ENCODE measurements at places on chromosomes 3 and 15.
A peak's percentile ranks its signal among the peaks of the same experiment; 100 is the strongest.

- DNase-seq = no peak
Observed at GRCh38 chr3:116148881-116149851, 296.1 kb downstream of the LSAMP start.

- no peak for DNase-seq
Observed at GRCh38 chr3:132499071-132499470, 81.8 kb downstream of the DNAJC13 start.

DNA sequence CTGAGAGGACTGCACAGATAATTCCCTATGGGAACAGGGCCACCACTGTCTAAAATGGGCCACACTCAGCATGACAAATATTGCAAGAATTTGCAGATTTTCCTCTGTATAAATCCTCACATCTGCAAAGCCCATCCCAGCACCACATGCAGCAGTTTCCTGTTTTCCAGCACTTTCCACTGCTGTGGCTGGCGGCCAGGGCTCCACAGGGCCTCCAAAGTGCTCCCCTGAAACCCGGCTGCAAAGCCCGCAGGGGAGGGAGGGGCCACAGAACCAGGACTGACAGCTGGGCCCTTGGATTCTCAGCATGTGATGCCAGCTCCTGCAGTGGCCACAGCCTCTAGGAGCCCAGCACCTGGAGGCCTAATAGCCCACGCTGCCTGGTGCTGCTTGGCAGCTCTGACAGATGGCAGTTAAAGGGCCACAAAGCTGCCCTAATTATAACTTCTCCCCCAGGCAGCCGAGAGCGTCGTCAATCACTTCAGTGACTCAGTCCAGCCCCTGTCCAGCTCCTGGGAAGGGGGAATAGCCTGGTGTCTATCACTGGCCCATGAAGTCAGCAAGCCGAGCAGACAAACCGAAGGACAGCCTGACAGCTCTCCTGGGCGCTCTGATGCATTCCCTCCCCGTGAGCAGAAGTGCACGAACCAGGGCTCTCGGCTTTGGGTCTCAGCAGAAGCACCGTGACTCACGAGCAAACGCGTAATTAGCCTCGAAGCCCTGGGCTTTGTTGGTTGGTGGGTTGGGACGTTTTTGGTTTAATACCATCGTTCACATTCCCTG, 4.7 kb downstream of the LRRC15 start:
- DNase-seq = peak; percentile 53

DNA sequence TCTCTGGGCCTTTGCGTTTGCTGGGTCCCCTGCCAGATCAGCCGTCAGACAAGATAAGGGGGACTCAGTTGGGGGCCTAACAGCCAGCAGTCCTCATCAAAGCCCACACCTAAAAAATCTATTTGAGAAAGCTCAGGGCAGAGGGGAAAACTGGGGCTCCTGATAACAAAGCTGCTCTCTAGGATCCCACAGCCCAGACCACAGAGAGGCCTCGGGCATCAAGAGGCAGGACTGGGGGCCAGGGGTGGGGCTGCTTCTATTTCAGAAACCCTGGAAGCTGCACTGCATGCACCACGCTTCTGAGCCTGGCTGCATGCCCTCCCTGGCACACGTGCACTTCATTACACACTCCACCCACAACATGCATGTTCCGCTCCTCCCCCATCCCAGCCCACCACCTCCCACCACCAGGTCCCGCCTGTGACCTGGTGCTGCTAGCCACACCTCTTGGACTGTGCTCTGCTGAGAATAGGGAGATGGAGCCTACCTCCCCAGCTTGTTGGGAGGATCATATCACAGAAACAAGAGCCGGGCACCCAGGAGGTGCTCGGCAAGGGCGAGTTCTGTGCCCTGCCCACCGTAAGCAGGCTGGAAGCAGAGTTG, 26.6 kb downstream of the FBLN2 start:
- no peak for DNase-seq

- DNase-seq = no peak
Observed at GRCh38 chr3:151084893-151085226, 604 bp upstream of the MED12L start.

DNA sequence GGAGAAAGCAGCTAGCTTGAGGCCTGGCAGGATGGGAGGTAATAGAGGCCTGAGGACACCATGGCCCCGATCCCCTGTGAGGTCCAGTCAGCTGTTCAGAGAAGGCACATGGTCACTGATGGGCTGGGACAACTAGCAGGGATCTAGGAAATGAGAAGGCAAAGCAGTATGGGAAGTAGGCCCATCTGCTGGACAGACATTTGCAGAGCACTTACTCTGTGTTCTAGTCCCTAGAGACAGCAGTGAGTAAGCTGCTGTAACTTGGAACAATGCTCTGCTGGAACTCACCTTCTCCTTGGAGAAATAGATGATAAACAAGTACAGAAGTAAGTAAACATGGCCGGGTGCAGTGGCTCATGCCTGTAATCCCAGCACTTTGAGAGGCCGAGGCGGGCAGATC, 7.1 kb downstream of the ECE2 start:
- DNase-seq = no peak

DNA sequence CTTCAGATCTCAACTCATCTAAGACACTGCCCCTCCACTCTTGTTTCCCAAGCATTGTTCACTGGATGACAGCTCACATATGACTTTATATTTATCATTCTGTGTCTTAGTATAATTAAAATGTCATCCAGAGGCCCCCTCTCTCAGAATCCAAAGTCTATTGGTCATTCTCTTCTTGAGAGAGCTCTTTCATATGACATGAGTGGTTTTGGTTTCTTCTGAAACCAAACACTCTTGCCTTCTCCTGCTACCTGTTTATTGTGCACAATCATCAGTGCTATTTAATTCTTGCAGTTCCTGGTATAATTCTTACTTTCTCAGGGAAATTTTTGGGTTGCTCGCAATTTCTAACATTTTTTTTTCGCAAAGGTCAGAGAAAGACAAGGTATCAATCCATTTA, 249.5 kb downstream of the IL5RA start:
- DNase-seq = no peak

DNA sequence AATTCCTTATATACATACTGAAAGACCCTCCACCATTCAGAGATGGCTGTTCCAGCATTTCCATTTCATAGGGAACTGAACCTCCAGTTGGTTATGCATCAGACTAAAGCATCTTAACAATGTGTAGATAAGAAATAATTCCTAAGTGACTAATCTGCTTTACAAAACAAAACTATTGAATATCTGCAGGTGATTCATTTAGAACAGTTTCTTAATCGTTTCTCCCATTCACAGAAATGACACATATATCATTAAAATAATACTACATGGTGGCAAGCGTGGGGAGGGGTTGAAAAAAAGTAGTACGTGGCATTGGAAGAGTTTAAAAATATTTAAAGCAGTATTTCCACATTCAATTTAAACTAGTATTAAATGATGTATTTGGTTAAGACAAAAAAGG, 19.5 kb downstream of the COPS2 start:
- no peak for DNase-seq

GRCh38 chr15:48449734-48450133, 118.5 kb downstream of the DUT start:
- DNase-seq = no peak

DNA sequence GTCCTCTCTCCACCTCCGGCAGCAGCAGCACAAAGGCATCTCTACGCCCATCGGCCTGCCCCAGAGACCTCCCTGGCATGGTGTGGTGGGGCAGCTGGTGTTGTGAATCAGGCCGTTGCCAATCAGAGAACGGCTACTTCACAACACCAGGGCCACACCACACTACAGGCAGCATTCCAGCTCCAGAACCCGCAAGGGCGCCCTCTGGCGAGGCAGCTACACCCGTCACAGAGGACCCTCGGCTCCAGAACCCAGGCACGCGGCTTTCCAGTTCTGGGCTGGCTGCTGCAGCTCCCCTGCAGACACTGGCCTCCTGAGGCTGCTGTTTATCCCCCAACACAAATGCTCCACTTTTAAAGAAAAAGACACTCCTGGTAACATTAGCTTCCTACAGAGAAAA, 127.5 kb upstream of the TOPAZ1 start:
- DNase-seq = no peak

- no peak for DNase-seq
Observed at GRCh38 chr3:52246728-52247408, 1.3 kb downstream of the PPM1M start.

DNA sequence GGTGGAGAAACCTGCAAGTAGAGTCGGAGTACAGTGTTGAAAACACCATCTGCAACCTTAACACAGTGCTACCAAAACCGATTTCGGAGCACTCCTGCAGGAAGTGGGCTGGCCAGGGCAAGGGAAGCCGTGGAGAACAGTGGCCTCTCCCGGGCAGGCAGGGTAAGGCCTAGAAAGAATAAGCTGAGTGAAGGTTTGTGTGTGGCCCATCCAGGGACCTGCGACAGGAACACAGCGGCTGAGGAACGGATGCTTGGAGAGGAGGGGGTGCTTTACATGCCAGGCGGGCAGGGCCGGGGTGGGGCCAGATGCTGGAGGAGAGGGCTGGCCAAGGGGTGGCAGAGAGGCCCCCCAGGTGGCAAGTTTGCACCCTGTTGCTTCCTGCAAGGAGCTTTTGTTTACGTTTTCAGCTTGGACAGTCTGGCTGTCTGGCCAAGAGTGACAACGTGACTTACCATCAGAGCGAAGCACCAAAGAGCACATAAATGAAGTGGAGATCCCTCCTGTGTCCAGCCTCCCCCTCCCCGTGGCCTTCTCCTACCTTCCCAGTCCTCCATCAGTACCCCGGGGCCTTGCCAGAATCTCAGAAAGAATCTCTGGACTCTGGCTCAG, 156.5 kb downstream of the PGPEP1L start:
- DNase-seq = no peak

DNA sequence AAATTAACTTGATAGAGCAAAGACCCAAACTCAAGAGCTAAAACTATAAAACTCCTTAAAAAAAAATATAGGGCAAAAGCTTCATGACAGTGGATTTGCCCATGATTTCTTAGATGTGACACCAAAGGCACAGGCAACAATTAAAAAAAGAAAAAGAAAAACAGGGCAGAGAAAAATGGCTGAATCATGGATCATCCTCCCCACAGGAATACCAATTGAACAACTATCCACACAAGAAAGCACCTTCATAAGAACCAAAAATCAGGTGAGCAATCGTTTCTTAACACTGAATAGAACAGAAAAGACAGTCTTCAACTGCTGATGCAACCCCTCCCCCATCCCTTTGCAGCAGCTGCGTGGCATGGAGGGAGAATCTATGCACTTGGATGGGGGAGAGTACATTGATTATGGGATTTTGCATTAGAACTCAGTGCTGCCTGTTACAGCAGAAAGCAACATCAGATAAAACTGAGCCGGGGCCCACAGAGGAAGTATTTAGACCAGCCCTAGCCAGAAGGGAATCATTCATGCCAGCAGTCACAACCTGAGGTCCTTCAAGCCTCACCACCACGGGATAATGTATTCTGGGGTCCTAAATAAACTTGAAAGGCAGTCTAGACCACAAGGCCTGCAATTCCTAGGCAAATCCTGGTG, 15.7 kb downstream of the C3orf33 start:
- no peak for DNase-seq

Measured in GM04503 (cell line).